ENCODE measurements at places on chromosomes 1 and 21.

GRCh38 chr1:196143602-196144342 lies 464.5 kb downstream of the KCNT2 start:
- DNase-seq = no peak

DNA sequence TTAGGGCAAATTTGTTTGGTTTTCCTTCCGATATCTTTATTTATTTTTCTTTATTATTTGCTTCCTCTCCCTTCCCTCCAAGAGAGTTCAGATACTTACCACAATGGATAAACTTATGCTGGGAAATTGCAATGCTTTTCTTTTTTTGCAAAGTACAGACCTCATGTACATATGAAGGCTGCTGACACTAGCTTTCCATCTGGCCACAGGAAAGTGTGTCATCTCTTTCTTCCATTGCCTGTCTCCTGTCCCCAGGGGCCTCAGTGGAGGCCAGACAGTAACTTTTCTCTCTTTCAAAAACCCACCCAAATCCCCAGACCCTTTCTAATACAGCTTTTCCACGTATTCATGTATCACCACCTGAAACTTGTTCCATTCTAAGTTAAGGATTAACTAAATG lies 73.9 kb downstream of the ST6GALNAC3 start:
- DNase-seq = no peak

GRCh38 chr1:29260531-29260930 lies 24.2 kb downstream of the PTPRU start:
- no peak for DNase-seq

DNA sequence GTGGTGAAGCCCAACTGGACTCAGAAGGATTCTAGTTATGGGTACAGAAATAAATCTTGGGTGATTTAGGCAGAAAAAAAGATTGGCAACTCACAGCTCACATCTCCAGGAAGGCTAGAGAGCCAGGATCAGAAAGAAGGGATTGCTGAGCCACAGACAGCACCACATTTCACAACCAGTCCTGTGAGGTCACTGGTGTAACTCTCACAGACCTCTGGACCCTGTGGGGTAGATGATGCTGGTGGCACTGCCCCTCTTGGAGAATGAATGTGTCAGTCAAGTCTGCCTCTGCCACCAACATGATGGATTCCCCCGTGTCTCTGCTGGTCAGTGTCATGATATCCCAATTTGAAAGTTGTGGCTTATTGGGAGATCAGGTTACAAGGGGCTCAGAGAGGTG lies 70.9 kb upstream of the HMCN1 start:
- DNase-seq = no peak

DNA sequence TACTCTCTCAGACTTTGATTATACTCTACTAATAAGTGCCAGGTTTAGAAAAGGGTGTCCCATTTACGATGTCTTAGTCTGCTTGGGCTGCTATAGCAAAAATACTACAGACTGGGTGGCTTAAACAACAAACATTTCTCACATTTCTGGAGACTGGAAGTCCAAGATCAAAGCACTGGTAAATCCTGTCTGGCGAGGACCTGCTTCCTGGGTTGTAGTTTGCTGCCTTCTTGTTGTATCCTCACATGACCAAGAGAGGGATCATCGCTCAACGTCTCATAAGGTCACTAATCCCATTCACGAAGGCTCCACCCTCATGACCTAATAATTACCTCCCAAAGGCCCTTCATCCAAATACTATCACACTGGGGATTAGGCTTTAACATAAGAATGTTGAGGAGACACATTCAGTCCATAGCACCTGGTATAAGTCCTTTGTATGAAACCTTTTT lies 12.0 kb downstream of the PRDX6 start:
- DNase-seq = no peak

- DNase-seq = no peak
Measured at GRCh38 chr1:86084998-86085397, 71.6 kb downstream of the COL24A1 start.

DNA sequence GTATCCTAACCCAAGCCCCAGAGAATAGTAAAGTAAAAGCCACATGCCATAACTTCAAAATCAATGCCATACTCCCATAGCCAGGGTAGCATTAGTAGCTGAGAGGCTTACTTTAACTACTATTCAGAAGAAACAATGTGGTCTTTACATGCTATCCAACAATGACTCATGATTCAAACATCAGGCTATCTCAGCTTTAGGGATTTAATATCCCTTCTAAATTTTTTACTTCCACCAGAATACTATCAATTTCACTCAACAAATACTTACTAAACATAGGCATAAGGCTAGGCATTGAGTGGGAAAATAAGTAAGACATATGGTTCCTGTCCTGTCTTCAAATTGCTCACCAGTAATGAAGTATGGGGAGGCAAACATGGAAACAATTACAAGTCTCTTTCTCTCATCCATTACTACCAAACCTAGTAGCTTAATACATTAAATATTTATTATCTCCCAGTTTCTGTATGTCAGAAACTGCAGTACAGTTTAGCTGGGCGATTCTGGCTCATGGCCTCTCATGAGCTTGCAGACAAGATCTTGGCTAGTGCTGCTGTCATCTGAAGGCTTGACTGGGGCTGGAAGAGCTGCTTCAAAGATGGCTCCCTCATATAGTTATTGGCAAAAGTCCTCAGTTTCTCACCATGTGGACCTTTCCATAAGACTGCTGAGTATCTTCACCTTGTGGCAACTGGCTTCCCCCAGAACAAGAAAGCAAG lies 30.7 kb downstream of the EVI5 start:
- DNase-seq = no peak

DNA sequence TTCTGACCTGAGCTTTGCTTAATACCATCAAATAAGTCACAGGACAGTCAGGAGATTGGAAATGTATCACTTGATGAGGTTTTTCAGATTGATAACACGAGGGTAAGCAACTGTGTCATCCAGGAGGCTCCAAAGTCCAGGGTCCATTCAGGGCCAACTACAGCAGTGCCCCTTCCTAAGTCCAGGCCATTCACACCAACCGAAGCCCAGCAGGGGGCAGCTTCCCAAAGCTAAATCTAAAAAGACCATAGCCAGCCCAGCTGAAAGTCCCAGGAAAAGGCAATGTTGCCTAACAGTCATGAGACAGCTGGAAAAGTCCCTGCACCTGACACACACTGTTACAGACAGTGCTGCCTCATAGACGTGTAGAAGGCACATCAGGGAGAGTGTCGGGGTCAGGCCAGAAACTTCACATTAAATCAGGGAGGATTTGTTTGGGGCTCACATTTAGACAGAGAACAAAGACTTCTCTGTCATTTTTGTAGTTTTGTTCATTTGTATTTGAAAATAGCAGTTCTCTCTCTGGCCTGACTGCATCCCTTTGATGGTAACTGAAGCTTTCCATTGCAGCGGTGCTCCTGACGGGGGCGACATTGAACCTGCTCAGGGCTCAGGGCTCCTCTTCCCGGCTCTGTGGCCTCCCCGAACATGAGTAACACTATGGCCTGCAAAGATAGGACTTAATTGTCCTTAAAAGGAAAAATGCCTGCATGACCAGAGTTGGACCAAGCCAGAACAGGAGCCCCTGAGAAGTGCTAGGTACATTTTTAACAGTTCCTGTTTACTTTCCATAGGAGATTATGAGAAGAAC lies 200.4 kb downstream of the NRIP1 start:
- peak; percentile 55 for DNase-seq

DNA sequence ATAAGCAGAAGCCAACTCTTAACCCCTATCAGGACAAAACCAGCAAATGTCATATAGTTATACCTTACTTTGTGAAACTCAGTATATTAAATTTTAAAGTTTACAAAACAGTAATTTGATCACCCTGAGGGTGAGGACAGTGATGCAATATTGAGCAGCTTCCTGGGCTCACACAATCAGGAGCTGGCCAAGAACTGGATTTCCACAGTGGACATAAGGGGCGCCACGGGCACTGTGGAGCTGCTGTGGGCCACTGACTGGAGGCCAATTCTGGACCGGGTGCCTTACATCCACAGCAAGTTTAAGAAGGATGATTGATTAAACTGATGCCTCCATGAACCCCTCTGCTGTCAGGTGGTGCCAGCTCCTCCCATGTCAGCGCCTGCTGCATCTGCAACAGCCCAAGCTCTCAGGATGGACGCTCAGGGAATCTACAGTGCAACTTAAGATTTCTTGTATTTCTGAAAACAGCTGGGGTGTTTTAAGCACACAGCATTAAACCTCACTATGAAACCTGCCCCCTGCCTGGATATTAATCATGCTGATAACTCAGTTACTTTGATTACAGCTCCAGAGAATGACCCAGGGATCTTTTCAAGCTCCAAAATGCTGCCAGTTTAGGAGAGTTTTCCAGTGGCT lies 55.9 kb downstream of the TOR3A start:
- DNase-seq = no peak

- DNase-seq = peak; percentile 19
Measured at GRCh38 chr1:16618719-16619118, 5.4 kb upstream of the NBPF1 start.

GRCh38 chr1:16248603-16249516 lies 11.9 kb upstream of the CPLANE2 start:
- DNase-seq = no peak

- DNase-seq = no peak
Measured at GRCh38 chr1:200908191-200908868, 13.6 kb downstream of the INAVA start.

- peak; percentile 8 for DNase-seq
Measured at GRCh38 chr1:160624464-160624863, 22.4 kb downstream of the SLAMF1 start.

DNA sequence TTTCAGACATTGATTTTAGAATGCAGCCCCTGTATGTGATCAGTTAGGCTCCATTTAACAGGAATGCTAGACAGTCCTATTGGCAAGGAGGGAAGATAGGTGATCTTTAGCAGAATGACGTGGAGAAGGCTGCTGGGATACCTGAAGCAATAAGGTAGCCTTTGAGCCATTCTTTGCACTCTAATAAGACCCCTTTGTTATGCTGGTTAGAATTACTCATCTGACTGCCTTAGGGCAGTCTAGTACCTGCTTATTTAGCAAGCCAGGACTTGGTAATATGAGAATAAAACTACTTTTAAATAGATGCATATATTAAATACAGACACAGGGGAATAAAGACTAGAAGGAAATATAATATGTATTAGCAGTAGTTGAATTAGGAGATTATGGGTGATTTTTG lies 29.1 kb downstream of the NGF start:
- DNase-seq = no peak

DNA sequence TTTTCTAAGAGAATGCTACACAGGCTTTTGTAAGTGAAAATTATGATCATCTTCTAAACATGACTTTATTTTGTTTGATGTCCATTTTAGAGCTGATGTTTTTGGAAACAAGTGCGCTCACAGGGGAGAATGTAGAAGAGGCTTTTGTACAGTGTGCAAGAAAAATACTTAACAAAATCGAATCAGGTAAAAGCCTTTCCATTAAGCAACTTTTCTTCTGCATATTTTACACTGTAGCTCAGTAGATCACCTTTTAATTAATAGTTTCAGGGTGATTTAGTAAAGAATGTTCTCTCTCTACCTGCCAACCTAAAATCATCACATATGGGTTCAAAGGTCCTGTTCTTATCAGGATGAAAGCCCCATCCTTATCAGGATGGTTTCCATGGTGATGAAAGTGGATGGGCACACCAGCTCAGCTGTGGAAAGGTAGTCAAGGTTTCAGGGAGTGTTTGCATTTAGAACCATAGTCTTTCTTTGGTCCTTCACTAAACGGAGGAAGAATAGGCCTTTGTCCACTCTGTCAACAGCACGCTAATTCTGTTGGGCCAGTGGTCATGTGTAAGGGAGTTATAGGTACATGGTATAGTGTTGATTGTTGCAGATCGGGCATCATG lies 28.1 kb downstream of the RAB4A start:
- DNase-seq = no peak

DNA sequence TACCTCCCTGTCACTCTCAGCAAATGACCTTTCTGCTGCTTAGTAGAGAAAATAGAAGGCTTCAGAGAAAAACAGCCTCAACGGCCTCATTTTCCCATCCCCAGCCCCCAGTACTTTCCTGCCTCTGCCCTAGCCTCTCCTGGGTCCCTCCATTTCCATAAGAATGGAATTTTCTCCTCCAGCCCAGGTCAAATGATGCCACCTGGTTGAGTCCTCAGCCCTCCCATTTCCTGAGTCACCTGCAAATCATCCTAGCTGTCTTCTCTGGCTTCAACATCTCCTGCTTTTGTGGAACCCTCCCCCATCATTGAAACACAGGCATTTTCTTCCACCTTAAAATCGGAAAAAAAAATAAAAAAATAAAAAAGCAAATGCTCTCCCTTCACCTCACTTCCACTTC lies 35.1 kb downstream of the OLIG1 start:
- DNase-seq = no peak

DNA sequence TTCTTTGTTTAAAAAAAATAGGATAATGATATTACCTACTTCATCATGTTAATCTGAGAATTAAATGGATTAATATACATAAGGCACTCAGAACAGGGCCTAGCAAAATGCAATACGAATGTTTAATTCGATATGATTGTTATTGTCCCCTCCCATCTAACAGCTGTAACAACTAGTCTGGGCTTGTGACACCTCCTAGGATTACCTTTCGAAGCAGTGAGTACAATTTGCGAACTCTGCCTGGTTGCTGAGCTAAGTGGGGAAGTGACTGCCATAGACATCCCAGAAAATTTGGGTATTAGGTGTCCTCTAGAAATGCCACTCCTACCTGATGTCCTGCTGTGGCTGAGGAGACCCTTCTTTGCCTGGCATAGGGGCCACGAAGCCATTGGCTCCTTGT lies 3.0 kb downstream of the RASSF5 start:
- DNase-seq = no peak

- DNase-seq = no peak
Measured at GRCh38 chr1:23869051-23869450, 961 bp upstream of the FUCA1 start.

DNA sequence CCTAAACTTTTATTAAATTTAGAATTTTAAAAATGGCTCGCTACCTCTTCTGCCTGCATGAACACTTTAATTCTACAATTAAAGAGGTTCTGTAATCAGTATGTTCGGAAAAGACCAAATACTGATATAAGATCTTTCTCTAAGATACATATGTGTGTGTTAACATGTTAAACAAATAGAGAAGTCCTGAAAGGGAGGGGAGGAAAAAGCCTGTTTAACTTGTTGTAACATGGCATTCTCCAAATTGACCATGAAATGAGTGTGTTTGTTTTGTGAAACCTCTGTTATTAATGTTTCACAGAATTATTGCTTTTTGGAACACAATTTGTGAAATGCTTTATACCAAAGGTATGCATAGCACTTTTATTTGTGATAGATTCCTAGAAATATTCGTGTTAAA lies 77.0 kb downstream of the MARK1 start:
- no peak for DNase-seq

GRCh38 chr1:185369786-185370185 lies 52.7 kb upstream of the IVNS1ABP start:
- no peak for DNase-seq

GRCh38 chr1:86537928-86538695 lies 8.8 kb upstream of the CLCA4 start:
- no peak for DNase-seq

DNA sequence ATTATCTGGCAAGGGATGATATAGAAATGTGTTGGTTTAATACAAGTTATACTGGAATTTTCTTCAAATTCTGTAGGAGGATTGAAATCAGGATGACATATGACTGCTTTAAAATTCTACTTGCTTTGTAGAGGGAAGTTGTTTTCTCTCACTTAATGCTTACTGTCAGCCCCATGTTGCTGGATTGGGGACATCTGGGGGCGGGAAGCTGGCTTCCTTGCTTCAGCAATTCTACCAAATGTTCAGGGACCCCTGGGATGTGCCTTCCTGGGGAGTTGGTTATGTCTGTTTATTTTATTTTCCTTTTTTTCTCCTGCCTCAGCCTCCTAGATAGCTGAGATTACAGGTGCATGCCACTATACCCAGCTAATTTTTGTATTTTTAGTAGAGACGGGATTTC lies 63.5 kb downstream of the CNIH3 start:
- DNase-seq = no peak

Data from stimulated activated CD4-positive, alpha-beta T cell treated with anti-CD3 and anti-CD28 coated beads, Interleukin-2, amount 100 ng/mL, for 24 hours (primary cell).